ENCODE measurements at places on chromosomes 16 and 17.

- DNase-seq: no peak
Measured at GRCh38 chr16:84039696-84040095, 2.9 kb downstream of the SLC38A8 start.

GRCh38 chr17:82846061-82846691 lies 6.4 kb upstream of the ZNF750 start:
- DNase-seq: no peak

- DNase-seq: no peak
Measured at GRCh38 chr17:4576729-4577322, 7.5 kb upstream of the SMTNL2 start.

DNA sequence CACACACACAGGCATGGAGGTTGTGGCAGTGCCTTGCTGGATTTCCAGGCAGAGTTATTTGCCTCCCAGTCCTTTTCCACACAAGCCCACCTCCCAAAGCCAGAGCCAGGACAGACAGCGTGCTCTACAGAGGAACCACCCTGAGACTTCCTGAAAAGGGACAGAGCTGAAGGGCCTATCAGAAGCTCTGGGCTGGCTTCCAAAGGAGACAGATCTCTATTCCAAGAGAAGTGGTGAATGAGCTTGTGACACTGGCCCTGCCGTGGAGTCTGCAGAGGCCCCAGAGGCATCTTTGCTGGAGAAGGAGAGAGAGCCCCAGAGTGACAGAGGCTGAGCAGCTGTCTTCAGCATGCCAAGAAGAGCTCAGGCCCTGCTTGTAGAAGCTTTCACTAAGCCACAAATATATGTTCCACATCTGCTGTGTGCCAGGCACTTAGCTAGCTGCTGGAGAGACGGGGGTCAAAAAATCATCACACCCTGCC lies 8.3 kb upstream of the LPCAT2 start:
- no peak for DNase-seq

DNA sequence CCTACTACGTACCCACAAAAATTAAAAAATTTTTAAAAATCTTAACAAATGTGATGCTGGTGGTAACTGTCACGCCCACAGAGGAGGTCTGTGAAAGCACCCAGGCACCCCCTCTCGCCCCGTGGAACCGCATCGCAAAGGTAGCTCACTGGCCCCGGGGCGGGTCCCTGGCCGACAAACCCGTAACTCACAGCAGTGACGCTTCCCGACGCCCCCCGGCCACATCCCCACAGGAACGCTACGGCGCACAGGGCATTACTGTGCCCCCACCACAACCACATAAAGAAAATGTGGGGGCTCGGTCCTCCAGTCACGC lies 366 bp downstream of the ANKS3 start:
- no peak for DNase-seq

GRCh38 chr17:31171701-31172100 lies 76.9 kb downstream of the NF1 start:
- DNase-seq: no peak

DNA sequence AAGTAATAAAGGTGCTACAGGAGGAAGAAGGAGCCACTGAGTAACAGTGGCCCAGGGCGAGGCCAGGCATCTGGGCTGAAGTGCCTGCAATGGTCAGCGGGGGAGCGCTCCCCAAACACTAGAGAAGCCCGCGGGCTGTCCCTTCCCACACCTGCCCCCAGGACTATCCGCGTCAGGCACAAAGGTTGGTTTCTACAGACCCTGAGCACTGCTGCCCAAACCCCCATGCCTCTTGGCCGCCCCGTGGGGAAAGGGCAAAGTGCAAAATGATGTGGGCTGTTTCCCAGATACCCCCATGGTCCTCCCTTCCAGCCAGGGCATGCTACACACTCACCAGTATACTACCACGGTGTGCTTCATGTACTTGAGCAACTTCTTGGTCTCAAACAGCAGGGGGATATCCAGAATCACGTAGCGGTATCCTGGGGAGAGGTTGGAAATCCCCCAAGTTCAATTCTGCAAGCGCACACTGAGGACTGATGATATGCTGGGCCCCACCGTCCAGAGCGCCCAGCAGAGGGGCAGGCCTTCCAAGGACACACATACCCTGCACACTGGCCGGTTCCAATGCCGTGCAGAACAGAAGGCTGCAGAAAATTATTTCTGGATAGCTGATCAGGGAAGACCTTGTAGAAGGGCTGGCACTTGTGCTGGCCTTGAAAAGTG lies 21.5 kb downstream of the DCAKD start:
- DNase-seq: no peak

GRCh38 chr17:28427371-28427770 lies 21.4 kb upstream of the SLC46A1 start:
- no peak for DNase-seq

- no peak for DNase-seq
Measured at GRCh38 chr16:78211020-78211599, 111.7 kb downstream of the WWOX start.

Data from NCI-H1092 (cell line).